Stimulated activated CD4-positive, alpha-beta T cell treated with anti-CD3 and anti-CD28 coated beads, Interleukin-15, amount 100 ng/mL, for 1 hour (primary cell): ENCODE measurements at places on chromosomes 5 and 9.

- DNase-seq = no peak
Observed at GRCh38 chr9:138068601-138069035, 191.0 kb downstream of the CACNA1B start.

DNA sequence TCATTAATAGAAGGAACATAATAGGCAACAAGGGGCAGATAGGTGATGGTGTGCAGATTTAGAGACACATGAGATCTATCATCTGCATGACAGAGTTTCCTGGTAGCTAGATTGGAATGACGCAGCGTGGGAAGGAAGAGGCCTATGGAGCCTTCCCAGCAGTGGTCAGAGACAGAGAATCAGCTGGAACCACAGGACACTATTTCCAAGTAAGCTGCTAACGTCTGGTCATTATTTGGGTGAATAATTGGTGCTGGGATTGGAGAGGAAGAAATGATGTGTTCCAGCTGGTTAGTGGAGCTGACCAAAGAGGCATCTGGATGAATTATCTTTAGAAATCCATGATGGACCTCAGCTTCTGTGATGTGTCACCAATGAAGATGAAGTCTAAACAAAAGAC is 91.2 kb upstream of the PRR16 start:
- DNase-seq = no peak

DNA sequence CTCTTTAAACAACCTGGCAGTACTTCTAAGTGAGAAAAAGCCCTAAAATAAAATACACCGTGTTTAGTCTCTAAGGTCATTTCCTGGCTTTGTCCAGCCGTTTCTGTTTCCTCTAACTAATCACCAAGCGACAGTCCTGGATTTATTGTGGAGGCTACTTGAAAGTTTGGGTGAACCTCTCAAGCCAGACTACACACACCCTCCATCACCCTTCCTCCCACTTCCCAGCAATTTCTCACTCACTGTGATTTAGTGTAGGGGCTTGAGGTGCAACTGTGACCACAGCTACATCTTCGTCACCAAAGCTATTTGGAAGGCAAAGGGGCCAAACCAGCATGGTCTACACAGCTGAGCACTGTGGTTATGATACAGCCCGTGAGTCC is 240.0 kb upstream of the SLC24A2 start:
- DNase-seq = no peak

DNA sequence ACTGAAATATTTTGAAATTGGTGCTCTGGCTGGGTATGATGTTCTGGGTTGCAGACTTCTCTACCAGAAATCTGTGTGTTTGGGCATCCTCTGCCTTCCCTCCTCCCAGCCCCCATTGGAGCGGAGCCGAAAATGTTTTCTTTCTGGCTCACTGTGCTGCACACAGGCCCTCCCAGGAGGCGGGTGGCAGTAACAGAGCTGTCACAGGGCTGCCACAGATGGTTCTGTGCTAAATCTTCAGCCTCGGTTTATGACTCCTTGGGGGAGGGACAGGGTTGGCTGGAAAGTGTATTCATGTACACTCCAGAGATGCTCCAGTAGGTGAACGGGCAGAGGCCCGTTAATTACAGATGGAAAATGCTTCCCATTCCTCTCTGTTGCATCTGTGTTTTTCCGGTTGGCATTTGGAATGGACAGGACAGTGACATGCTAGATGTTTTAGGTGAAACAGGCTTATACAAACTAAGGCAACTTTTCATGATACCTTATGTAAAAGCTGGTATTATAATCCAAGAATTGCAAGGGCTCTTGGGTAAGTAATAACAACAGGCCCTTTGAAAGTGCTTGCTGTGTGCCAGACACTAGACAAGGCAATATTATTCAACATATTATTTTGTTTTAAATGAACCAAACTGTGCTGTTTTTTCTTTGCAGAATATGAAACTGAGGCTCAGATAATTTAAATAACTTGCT is 180.2 kb downstream of the ADCY2 start:
- DNase-seq = no peak

DNA sequence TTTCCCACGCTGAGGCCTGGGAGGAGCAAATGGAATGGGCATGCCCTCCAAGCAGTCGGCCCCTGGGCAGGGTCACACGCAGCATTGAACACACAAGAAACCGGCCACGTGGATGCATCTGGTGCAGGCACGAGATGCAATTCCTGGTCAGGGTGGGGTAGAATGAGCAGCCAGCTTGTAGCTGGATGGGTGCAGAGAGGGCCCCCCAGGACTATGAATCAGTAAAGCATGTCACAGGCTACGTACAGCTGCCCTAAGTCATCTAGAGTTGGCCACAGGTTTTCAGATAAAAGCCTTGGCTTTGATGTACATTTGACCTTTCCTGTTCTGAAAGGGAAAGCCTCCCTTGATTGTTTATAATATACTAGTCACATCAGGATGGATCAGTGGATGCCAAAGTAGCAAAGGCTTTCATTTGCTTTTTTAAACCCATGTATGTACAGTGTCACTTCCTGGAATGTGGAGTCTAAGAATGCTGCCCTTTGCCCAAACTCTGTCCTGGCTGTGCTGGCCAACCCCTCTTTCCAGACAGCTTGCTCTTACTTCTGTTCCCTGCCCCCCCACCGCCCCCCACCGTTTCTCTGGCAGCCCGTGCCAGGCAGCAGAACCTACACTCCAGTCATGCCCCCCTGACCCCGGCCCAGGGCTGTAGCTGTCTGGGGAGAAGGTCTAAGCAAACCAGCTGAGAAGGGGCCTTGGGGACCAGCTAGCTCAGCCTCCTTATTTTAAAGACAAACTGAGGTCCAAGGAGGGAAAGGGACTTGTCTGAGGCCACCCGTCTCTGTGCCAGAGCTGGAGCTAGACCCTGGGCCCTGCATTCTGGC is 169.2 kb downstream of the HSPA4 start:
- DNase-seq = no peak

- no peak for DNase-seq
Observed at GRCh38 chr9:4734150-4734549, 6.9 kb downstream of the AK3 start.

DNA sequence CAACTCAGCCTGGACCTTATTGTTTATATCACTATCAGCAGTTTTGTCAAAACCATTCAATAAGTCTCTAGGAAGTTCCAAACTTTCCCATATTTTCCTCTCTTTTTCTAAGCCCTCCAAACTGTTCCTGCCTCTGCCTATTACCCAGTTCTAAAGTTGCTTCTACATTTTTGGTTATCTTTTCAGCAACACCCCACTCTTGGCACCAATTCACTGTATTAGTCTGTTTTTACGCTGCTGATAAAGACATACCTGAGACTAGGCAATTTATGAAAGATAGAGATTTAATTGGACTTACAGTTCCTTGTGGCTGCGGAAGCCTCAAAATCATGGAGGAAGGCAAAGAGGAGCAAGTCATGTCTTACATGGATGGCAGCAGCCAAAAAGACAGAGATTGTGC is 744.4 kb upstream of the ADAMTS16 start:
- no peak for DNase-seq

DNA sequence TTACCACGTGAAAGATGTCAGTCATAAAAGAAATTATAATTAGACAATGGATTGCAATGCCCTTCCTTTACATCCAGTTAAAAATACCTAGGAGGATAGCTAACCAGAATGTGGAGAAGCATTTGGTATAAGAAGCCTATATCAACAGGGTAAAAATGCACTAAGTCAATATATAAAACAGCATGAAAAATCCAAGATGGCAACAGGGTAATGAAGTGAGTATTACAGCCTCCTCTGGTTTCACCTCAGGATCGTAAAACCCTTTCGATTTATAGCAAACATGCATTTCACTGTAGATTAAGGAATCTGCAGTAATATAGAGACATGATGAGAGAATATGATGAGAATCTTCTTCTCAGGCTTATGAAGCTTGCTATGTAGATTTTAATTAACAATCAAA is 999.3 kb downstream of the NR2F1-AS1 start:
- DNase-seq = no peak

DNA sequence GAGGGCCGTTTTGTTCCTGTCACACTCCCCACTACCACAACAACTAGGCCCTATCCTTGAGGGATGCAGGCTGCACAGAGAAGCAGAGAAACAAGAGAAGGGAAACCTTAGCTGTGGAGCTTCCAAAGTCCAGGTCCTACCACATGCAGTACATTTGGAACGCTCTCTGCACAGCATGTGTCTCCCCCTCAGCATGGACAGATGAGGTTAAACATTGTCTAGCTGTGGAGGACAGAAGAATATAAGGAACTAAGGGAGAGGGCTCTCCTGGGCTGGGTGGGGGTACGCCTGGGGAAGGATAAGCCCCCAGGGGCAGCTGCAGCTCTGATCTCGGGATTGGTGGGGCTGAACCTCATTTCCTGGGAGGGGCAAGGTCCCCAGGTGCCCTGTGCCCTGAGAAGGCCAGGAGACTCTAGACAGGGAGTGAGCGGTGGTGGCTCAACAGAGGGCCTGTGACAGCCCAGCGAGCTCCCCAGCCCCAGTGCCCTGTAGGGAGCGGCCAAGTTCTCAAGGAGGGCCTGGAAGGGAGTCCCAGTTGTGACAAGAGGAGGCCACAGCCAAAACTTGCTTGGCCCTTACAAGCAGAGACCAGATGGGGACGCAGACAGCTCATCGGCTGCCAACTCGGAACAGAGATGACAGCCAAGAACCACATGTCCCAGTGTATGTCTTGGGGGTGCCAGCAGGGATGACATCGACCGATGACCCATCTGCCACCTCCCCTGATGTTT is 30.1 kb downstream of the TSPAN17 start:
- DNase-seq = no peak

DNA sequence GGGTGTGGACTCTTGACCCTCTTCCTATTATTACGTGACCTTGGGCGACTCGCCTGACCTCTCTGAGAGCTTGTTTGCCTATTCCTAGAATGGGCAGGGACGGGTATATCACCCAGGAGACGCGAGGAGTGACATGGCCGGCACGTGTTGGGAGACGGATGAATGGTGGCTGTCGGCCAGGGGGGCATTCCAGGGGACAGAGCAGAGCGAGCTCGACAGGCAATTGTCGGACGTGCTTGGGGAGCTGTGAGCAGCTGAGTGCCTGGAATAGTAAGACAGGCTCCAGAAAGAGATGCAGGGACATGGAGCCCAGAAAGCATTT is 29.3 kb upstream of the UNC5A start:
- no peak for DNase-seq

GRCh38 chr9:14365670-14366069 is 51.7 kb upstream of the NFIB start:
- no peak for DNase-seq

DNA sequence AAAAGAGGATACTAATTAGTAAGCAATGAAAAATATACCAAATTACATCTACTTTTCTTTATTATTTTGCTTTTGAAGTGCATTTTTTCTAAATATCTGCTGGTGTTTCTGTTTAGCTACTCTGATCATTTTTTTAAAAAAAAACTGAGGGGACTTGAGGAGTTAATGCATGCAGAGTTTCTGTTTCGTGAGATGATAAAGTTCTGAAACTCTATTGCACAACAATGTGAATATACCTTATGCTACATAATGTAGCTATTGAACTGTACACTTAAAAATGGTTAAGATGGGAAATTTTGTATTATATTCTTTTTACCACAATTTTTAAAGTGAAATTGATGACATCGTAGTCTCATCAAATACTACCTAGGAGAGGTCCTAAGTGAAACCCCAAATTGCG is 288.3 kb upstream of the NR4A3 start:
- DNase-seq = no peak

DNA sequence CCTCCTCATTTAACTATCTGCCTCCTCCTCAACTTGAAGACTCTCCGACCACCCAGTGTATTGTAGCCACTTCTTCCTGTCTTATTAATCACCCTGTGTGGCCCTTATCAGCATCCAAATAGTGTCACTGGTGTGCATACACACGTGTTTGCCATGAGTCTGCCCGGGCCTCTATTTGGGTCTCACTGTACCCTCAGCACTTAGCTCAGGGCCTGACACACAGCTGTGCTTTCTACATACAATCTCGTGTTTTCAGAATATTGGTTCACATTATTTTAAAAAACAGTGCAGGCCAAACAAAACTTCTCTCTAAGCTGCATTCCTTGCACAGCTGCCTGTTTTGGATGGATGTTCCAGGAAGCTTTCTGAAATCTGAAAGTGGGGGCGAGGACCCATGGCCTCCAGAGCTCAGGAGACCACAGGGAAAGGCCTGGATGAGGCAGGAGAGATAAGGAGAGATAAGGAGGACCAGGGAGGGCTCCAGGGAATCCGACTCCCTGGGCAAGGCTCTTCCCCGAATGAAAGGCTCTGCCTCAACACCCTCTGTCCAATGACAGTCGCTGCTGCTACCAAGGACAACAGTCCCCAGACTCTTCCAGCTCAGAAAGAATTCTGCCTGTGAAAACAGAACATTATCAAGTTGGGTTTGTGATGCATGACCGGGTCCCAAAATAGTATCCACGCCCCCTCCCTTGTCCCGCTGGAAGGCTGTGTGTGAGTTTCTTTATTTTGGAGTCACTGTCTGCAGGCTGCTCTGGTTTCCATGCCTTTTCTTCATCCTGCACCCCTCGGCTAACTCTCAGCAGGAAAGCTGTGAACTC is 255.6 kb downstream of the NSG2 start:
- DNase-seq = no peak

- no peak for DNase-seq
Observed at GRCh38 chr5:39080168-39080567, 6.0 kb upstream of the RICTOR start.

DNA sequence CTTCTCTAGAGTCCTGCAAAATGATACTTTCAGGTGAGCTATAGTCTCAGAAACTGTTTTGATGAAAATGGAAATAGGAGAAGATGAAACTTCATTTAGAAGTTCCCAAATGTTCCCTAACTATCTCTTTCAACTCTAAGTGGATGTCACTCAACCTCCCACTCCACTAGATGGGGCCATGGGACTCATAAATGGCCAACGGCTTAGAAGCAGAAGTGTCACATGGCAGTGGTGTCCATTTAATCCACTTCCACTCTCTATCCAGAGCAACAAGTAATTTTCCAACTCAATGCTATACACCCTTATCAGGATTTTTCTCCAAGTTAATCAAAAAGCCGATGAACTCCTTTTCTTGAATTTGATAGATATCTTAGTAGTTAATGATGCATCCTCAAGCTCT is 295.7 kb downstream of the EDIL3 start:
- DNase-seq = no peak

DNA sequence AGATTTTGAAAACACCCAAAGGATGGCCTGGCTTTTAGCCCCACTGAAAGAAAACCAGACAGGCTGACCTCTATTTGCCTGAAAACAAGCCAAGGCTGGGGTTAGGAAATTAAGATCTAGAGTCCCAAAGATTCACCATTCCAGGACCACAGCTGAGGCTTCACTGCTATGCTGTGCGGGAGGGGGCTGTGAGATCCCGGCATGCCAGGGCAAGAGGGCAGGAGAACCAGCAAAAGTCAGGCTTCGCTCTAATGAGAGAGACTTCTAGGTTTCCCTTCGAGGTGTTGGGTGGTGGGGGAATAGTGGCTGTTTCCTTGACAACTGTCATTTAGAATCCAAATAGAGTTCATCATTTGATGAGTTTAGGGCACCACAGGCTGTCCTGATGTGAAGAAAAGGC is 152.9 kb upstream of the NFIB start:
- DNase-seq = no peak

- no peak for DNase-seq
Observed at GRCh38 chr5:172365948-172366608, 82.5 kb upstream of the UBTD2 start.
